ENCODE measurements at places on chromosomes 2 and 18.

GRCh38 chr2:31255911-31256571, 22.1 kb downstream of the EHD3 start:
- DNase-seq: no peak

GRCh38 chr2:142217804-142218203, 87.0 kb upstream of the LRP1B start:
- no peak for DNase-seq

DNA sequence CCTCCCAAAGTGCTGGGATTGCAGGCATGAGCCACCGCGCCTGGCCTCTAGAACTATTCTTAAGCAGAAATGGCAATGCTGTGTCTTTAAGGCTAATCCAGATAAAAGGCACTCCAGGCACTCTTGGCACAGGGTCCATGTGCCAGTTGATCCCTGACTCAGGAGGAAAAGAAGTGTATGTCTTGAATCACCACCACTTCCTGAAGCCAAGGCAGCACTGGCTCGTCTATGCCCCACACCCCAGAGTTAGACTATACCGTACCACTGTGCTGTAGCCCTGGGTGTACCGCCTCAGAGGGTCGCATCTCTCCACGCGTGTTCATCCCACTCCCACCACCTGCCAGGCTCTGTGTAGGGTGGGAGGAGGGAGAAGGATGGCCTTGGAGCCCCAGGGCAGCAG, 9.0 kb downstream of the TNFRSF11A start:
- DNase-seq: no peak

GRCh38 chr2:215979620-215980019, 33.7 kb downstream of the MREG start:
- no peak for DNase-seq

DNA sequence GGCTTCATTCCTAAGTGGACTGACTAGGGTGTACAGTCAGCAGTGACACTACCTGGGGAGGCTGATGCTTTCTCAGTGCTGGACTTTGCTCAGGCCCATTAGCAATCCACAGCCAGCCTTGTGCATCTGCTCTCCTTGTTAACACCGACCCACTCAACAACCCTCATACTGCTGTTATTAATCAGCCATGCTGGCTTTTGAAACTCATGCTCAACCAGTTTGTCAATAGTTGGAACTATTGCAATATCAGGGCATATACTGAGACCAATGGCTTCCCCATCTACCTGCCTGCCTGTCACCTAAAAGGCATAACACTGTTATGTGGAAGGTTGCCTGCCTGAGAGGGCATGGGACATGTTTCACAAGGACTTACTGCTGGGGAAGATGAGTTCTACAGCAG, 39.4 kb downstream of the GAD1 start:
- no peak for DNase-seq

DNA sequence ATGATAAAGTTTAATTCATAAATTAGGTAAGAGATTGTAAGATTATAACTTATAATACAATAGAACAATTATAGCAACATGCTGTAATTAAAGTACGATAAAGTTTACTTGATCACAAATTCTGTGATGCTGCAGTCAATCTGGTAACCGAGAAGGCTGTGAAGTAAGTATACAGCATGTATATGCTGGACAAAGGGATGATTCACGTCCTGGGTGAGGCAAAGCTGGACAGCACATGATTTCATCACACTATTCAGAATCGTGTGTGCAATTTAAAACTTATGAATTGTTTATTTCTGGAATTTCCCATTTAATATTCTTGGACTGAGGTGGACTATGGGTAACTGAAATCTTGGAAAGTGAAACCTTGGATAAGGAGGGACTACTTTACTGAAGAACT, 522.2 kb upstream of the CNTNAP5 start:
- no peak for DNase-seq

GRCh38 chr18:71106701-71107100, 817.9 kb downstream of the SOCS6 start:
- no peak for DNase-seq

DNA sequence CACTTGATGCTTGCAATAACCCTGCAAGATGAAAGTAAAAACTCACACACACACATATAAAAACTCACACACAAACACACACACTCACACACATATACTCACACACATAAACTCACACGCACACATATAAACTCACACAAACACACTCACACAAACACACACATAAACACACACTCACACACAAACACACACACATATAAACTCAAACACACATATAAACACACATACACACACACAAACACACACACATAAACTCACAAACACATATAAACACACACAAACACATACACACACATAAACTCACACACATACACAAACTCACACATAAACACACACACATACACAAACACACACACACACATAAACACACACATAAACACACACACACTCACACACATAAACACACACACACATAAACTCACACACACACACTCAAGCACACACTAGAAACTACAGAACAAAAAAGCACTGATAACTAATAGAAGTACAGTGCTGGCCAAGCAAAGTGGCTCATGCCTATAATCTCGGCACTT, 117.7 kb upstream of the TEKT4 start:
- no peak for DNase-seq

DNA sequence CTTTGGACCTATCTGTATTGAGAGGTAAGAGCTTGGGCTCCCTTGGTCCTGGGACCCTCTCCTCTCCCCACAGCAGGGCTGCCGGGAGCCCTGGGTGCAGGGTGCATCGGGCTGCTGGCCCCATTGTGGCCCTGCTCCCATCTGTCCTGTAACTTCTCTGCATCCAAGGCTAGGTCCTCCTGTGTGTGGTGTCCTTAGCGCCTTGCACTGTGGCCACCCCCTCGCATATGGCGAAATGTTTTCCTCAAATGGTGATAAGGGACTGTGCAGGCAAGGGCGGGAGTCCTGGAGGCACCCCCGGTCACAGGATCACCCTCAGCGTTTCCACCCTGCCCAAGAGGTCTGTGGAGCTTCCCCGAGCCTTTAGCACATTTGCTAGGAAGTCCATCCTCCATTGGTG, 208.2 kb downstream of the SH3RF3 start:
- DNase-seq: no peak

- no peak for DNase-seq
Observed at GRCh38 chr2:36559221-36559942, 38.6 kb downstream of the FEZ2 start.

- no peak for DNase-seq
Observed at GRCh38 chr2:235723811-235724465, 230.1 kb downstream of the AGAP1 start.

- DNase-seq: peak; percentile 80
Observed at GRCh38 chr2:26246818-26247217, 2.1 kb downstream of the HADHB start.

DNA sequence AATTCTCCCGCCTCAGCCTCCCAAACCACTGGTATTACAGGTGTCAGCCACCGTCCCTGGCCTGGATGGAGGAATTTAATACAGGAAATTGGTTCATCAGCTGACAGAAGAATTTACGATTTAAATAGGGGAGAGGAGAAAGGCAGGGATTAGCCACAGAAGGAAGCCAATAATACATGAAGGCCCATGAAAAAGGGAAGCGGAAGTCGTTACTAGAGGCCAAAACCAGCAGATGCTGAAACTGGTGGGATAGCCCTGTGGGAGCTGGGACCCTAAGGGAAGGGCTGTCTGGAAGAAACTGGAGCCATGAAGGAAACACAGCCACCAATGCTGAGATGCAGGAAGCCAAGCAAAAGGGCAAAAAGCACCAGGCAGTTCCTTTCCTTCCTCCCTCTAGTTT, 163.7 kb upstream of the RMP24 start:
- no peak for DNase-seq
